ENCODE measurements at places on chromosomes 6 and 20. TPM values are rescaled to one million over a fixed set of nuclear protein-coding genes. Genes with fewer than 3 reads are reported as not detected.
A peak's percentile ranks its signal among the peaks of the same experiment; 100 is the strongest.

The WFDC10B gene
- total RNA-seq, result not detected

The SOX18 gene
- not detected for total RNA-seq

The PLEKHG1 gene
- total RNA-seq, result 12.1 TPM

The XKR7 gene
- 0.17 TPM for total RNA-seq

The MSH5 gene
- 30.4 TPM for total RNA-seq

The MCHR2 gene
- not detected for total RNA-seq

The SLC17A1 gene
- not detected for total RNA-seq

The SIRPB1 gene
- 8.0 TPM for total RNA-seq

The FAM162B gene
- 0.23 TPM for total RNA-seq

- DNase-seq, result no peak
These were observed 23.0 kb downstream of the TFB1M start for GRCh38 chr6:155291291-155291690.

DNA sequence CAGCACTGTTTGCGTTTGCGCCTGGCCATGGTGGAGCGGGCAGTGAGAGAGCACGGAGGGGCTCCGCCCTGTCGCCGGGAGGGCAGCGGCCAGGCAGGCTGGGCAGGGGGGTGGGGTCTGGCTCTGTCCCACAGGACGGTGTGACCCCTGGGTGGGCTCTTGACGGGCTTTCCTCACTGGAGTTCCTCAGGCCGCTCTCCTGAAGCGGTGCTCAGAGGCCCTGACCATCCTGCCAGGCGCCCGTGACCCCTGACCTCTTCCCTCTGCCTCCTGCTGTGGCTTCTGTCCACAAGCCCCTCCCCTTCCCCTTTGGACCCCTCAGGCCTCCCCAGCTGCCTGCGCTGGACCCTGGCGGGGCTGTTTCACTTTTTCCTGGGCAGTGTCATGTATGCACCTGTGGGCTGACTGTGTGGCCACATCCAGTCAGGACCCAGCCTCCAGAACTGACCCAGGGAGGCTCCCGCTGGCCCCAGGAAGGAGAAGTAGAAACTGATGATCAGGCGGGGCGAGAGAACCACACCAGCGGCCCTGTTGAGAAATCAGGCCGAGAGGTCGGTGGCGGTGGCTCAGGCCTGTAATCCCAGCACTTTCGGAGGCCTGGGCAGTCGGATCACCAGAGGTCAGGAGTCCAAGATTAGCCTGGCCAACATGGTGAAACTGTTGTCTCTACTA is 1.2 kb downstream of the OGFR start:
- no peak for DNase-seq

DNA sequence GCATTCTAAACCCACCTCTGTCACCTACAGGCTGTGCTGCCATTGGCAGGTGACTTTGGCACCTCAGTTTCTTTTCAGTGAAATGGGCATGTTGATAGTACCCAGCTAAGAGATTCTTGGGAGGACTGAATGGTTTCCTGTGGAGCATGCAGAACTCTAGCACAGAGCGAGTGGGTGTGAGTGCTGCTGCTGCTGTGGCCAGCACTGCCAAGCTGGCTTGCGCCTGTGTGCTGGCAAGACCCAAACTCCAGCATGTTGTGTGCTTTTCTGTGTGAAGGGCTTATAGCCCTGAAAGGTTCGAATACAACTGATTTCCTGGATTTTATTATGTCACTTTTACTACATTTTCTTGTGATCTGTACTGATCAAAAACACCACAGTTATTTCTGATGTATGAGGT is 78.1 kb upstream of the KIF25 start:
- DNase-seq, result no peak

DNA sequence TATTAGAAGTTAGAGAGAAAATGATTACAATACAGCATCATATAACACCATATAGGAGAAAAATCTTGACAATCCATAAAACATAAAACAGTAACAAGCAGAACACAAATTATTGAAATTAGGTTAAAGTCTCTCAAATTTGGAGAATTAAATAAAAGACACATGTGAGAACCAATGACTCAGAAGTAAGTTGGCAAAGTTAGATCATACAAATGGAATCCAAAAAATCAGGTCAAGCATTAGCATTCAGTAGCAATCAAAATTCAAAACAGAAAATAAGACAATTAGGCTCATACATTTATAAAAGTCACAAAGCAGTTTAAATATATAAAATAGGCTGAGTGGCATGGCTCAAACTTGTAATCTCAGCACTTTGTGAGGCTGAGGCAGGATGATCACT is 775.6 kb downstream of the PHF3 start:
- no peak for DNase-seq

DNA sequence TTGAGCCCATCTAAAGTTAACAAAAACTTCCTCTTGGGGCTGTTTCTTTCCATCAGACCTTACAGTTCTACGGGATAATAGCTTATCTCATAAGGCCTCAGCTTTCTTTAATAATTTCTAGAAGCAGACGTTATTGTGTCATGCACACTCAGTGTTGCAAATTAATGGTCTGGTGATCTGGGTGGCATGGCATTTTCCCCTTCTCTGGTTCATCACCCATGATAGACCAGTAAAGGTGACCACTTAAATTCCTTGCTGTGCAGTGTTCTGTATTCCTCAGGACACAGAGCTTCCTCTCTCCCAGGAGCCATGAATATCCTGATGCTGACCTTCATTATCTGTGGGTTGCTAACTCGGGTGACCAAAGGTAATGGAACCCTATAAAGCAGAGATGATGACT is at the start of gene DEFB125:
DEFB125 (plus strand) TSS at position 272 of the 400 bp plus-strand sequence; CDS start at position 310, 38 bp downstream.
- peak; percentile 46 for DNase-seq

DNA sequence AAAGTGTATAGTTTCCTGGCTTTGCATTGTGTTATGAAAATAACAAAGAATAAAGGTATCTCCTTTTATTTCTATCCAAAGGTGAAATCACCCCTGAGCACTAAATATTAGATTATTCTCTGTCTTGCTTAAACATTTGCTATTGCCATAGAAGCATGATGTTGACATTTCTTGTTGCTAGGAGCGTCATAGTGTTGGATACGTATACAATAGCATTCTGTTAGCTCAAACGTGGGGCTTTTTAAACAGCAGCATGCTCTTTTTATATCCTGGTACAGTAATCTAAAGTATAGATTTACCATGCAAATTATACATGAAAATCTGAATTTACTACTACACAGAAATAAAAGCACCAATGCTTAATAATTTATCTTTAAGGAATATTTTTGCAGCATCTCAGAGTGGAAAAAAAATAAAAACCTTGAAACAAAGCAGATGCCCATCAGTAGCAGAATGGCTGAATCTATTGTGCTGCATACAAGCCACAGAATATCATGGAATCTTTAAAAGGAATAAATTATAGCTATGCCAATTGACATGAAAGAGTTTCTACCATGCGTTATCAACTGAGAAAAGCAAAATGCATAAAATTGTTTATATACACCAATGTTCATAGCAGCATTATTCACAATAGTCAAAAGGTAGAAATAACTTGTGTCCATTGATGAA is 9.6 kb upstream of the HSF2 start:
- DNase-seq, result no peak

GRCh38 chr6:147063469-147064031 is 140.7 kb upstream of the STXBP5 start:
- peak; percentile 82 for DNase-seq

DNA sequence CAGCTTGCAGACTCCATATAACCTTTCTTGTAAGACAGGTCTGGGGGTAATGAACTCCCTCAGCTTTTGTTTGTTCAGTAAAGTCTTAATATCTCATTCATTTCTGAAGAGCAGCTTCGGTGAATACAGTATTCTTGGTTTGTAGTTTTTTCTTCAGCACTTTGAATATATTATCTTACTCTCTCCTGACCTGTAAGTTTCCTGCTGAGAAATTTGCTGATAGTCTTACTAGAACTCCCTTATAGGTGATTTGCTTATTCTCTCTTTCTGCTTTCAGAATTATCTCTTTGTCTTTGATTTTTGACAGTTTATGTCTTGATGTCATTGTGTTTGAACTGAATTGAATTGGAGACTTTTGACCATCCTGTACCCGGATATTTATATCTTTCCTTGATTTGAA is 35.3 kb upstream of the SLC22A3 start:
- no peak for DNase-seq

- DNase-seq, result no peak
These were observed 213.6 kb downstream of the RNGTT start for GRCh38 chr6:88749849-88750248.

- no peak for DNase-seq
These were observed 18.7 kb downstream of the MANEA start for GRCh38 chr6:95596021-95596420.

DNA sequence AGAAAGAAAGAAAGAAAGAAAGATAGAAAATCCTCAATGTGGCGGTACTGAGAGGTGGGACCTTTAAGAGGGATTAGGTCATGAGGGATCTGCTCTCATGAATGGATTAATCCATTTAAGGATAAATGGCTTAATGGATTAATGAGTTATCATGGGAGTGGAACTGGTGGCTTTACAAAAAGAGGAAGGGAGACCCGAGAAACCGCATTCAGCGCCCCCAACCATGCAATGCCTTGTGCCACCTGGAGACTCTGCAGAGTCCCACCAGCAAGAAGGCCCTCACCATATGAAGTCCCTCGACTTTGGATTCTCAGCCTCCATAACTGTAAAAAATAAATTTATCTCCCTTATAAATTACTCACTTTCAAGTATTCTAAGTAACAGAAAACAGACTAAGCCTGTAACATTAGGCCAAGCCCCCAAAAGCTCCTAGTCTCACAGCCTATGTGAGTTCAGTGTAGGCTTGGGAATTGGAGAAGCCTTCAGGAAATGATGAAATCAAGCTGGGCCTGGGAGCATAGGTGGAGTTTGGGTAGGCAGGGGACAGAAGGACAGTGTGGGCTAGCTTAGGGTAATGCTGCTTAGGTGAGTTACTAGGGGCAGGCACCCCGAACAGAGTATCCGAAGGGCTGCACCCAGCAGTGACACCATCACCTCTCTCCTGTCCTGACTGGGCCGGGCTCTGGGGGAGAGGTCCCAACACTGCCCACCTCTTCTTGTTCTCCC is 36.2 kb upstream of the RNF24 start:
- DNase-seq, result no peak

- no peak for DNase-seq
These were observed 10.5 kb upstream of the DEFB128 start for GRCh38 chr20:199996-200395.

- DNase-seq, result no peak
These were observed 6.2 kb downstream of the KDM1B start for GRCh38 chr6:18161431-18161830.

DNA sequence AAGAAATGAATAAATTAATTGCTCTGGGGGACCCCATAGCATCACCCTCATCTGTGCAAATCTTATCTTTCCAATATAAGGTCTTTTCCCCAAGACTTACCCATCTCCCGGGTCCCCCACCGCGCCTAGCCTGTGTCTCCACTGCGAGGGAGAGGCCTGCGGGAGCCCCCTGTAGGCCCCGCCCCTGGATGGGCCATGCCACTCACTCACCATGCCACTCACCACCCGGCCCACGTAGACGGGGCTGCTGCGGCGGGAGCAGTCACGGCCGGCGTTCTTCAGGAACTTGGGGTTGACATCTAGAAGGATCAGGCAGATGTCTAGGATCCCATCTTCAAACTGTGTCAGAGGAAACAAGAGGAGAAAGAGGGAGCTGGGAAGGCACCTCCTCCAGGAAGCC is 17.3 kb downstream of the TGM2 start:
- no peak for DNase-seq

DNA sequence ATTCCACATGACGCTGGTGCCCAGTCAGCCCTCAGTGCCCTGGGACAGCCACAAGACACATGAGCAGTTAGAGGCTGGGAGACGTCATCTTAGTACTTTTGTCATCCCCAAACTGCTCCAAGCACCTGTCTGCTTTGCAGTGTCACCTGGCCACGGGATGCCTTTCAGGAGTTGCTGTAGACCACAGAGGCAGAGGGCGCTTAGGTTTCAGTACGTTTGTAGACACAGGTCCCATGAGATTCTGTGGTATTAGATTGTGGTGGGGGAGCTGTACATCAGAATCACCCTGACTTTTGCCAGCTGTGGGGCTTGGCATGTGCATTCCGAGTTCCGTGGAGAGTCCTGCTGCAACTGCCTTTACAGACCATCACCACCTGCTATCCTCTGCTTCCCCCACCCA is 16.7 kb downstream of the MAVS start:
- no peak for DNase-seq

- DNase-seq, result no peak
These were observed 22.0 kb upstream of the PYGB start for GRCh38 chr20:25225642-25226432.

Data from epithelial cell of proximal tubule (primary cell).